ENCODE measurements at places on chromosomes 3 and 15.

GRCh38 chr3:39141171-39141995, 12.0 kb downstream of the CSRNP1 start:
- no peak for DNase-seq
- no peaks in the 10 kb centered on the region for H3K4me1 ChIP-seq
- H3K27me3 ChIP-seq = no peaks in the 10 kb centered on the region
- H3K4me3 ChIP-seq = no peak overlapping the region
- H3K36me3 ChIP-seq = peaks cover 2% of the 10 kb centered on the region

- H3K4me3 ChIP-seq = no peak overlapping the region
- no peaks in the 10 kb centered on the region for H3K36me3 ChIP-seq
- H3K4me1 ChIP-seq = no peaks in the 10 kb centered on the region
- no peaks in the 10 kb centered on the region for H3K27me3 ChIP-seq
Observed at GRCh38 chr3:124850633-124851032, 36.5 kb downstream of the ITGB5 start.

GRCh38 chr15:90153658-90154057, 47.5 kb upstream of the SEMA4B start:
- H3K27ac ChIP-seq = no peak overlapping the region
- H3K27me3 ChIP-seq = no peaks in the 10 kb centered on the region
- H3K4me1 ChIP-seq = peaks cover 13% of the 10 kb centered on the region
- H3K4me3 ChIP-seq = no peak overlapping the region
- no peaks in the 10 kb centered on the region for H3K36me3 ChIP-seq
- no peak for DNase-seq

DNA sequence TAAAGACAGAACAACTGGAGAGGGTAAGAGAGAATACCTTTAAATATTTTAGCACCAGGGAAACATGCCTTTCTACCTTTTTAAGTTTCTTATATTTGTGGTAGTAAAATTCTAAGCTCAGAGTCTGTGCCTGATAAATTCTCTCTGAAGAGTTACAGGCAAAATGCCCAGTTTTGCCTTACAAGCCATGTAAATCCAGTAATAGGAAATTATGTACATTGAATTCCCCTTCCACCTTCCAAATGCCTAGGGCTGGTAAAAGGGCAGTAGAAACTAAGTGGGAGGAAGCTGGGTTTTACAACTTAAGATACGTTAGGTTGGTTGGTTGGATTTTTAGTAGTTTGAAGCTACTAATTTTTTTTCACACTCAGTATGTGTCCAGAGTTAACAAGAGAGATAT, 43.1 kb upstream of the TP63 start:
- no peaks in the 10 kb centered on the region for H3K36me3 ChIP-seq
- no peak for DNase-seq
- no peaks in the 10 kb centered on the region for H3K27me3 ChIP-seq
- no peaks in the 10 kb centered on the region for H3K4me1 ChIP-seq
- no peak overlapping the region for H3K27ac ChIP-seq

- no peaks in the 10 kb centered on the region for H3K36me3 ChIP-seq
- H3K4me1 ChIP-seq = no peaks in the 10 kb centered on the region
- no peak overlapping the region for H3K4me3 ChIP-seq
- H3K27me3 ChIP-seq = no peaks in the 10 kb centered on the region
- no peak overlapping the region for H3K27ac ChIP-seq
- no peak for DNase-seq
Observed at GRCh38 chr3:94937980-94938379, 875.1 kb downstream of the NSUN3 start.

DNA sequence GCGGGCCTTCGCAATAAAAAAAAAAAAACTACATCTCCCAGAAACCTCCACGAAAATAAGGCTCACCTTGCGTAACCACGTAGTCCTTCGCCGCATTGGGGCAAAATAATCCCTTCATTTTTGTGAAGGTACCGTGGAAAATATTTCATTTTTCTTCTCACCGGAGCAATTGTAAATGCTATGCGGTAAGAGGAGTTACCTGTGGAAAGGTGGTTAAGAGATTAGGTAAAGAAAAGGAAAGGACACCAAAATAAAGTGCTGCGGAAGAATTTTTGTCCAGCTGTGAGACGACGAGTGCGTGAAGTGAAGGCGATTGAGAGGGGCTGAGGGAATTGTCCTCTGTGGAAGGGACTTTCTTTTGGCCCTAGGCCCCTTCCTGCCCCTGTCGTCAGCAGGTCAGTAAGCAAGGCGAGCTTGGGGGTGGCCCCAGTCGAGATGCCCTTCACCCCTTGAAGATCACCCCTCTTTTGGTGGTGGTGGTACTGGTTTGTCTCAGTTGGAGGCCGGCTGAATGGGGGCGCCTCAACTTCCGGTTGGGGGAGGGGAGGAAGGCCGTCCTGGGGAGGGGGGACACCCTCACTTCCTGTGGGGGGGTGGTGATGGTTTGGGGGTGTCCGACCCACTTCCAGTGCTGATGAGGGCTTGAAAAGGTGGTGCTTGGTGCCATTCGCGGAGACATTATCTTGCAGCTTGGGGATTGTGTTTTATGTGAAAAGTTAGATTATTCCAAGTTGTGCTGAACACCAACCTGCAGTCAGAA, at the start of gene HMG20A:
TSS of gene HMG20A (plus strand) at position 279 of the 760 bp plus-strand sequence. CDS start 37,520 bp downstream, outside the sequence.
- H3K27me3 ChIP-seq = no peaks in the 10 kb centered on the region
- H3K27ac ChIP-seq = peak within 1 kb of the TSS; percentile 77
- peaks cover 17% of the 10 kb centered on the region for H3K4me1 ChIP-seq
- H3K4me3 ChIP-seq = peak within 1 kb of the TSS; percentile 80

- H3K36me3 ChIP-seq = no peaks in the 10 kb centered on the region
- H3K4me3 ChIP-seq = no peak overlapping the region
- H3K27ac ChIP-seq = no peak overlapping the region
- DNase-seq = no peak
- no peaks in the 10 kb centered on the region for H3K4me1 ChIP-seq
Observed at GRCh38 chr3:4042070-4042469, 242.8 kb downstream of the LRRN1 start.

DNA sequence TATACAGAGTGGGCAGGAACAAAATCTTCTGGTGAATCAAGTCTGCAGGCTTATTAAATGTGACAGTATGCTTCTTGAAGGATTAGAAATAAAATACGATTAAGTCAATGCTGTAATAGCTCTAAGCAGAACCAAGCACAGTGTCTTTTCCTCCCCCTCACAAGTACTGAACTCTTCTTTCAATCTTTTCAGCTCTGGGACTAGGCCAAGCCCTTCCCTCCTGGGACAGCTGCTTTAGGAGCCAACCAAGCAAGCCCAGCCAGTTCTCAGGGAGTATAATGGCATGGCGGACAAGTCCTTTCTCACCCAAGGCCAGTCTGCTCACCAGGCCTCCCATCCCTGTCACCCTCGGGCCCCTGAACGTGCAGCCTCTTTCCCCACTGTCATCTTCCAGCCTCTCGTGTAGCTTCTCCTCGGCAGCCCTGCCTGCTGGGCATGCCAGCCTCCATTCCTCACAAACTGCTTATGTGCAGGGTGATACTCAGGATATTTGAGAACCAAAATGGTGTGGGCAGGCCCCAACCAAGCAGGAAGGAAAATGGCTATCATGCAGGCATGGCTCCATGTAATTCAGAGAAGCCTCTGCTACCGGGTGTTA, 8.4 kb upstream of the PPP1R2 start:
- no peak overlapping the region for H3K27ac ChIP-seq
- H3K36me3 ChIP-seq = no peaks in the 10 kb centered on the region
- no peak for DNase-seq
- no peak overlapping the region for H3K4me3 ChIP-seq
- H3K27me3 ChIP-seq = no peaks in the 10 kb centered on the region

GRCh38 chr3:52752045-52752660, 18.6 kb downstream of the NEK4 start:
- no peaks in the 10 kb centered on the region for H3K4me1 ChIP-seq
- H3K4me3 ChIP-seq = no peak overlapping the region
- no peaks in the 10 kb centered on the region for H3K27me3 ChIP-seq
- no peaks in the 10 kb centered on the region for H3K36me3 ChIP-seq
- H3K27ac ChIP-seq = no peak overlapping the region

DNA sequence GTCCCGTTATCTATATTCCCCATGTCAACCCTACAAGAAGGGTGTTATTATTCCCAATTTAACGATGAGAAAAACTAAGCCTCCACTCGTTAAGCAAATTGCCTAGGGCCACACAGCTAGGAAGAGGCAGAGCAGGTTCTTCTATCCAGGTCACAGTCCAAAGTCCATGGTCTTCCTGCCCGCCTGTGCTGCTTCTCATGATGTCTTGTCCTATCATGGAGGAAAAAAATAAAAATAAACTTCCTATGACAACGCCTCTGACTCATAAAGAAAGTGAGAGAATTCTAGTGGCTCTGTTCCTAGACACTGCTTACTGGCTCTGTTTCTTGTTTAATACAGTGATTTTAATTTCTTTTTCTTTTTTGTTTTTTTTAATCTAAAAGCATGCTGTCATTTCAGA, 9.7 kb downstream of the COL8A1 start:
- peak; percentile 9 for DNase-seq
- H3K27me3 ChIP-seq = no peaks in the 10 kb centered on the region
- H3K4me1 ChIP-seq = peaks cover 8% of the 10 kb centered on the region
- H3K27ac ChIP-seq = no peak overlapping the region

GRCh38 chr3:9322780-9323179, 40.1 kb upstream of the THUMPD3 start:
- no peaks in the 10 kb centered on the region for H3K27me3 ChIP-seq
- H3K36me3 ChIP-seq = no peaks in the 10 kb centered on the region
- DNase-seq = no peak

- DNase-seq = no peak
- H3K27ac ChIP-seq = no peak overlapping the region
- H3K36me3 ChIP-seq = no peaks in the 10 kb centered on the region
- no peaks in the 10 kb centered on the region for H3K27me3 ChIP-seq
- no peaks in the 10 kb centered on the region for H3K4me1 ChIP-seq
Observed at GRCh38 chr3:195009616-195010015, 261.3 kb downstream of the XXYLT1 start.

DNA sequence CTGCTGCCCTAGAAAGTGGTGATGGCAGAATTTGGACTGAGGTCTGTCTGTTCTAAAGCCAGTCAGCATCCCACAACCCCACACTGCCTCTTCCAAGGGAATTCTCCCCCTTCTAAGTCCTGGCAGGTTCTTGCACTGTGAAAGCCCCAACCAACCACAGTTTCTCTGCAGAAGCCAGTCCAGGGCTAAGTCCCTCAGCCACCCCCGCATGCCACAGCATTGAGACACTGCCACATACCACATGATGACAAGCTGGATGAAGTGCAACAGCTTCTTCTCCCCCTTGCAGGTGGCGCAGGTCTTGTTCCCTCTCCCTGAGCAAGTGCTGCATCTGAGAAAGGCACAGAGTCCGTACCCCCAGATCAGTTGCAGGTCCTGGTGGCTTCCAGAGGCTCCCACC, 18.6 kb downstream of the SSUH2 start:
- H3K27me3 ChIP-seq = no peaks in the 10 kb centered on the region
- DNase-seq = no peak
- no peak overlapping the region for H3K4me3 ChIP-seq
- no peaks in the 10 kb centered on the region for H3K36me3 ChIP-seq
- H3K4me1 ChIP-seq = no peaks in the 10 kb centered on the region

GRCh38 chr3:195546130-195546560, 3.0 kb upstream of the PPP1R2 start:
- no peak for DNase-seq
- no peaks in the 10 kb centered on the region for H3K36me3 ChIP-seq
- peaks cover 59% of the 10 kb centered on the region for H3K4me1 ChIP-seq

DNA sequence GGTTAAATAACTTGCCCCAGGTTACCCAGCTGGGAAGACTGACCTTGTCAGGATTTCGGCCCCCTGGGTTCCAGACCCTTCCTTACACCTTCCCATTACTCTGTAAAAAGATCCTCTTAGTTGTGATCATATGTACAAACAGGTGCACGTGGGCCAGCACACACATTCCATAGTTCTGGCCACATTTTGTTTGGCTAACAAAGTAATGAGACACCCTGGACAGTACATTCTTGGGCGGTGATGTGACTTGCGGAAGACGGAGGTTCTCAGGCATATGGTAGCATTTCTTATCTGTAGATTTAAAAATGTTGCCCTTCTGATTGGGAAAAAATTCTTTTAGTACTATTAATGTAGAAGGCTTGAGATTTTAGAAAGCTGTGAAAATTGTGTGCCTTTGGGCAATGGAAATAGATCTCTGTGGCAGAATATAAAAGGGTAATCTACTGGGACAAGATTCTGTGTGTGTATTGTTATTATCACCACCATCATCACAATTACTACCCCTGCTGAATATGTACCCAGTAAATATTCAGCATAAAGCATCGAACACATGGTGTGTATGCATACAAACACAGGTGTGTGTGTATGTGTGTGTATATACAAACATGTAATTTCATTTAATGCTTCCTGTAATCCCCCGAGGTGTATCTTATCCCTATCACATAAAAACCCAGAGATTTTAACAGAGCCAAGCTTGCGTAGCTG, 205.4 kb upstream of the UBE2E1 start:
- H3K27me3 ChIP-seq = no peaks in the 10 kb centered on the region
- no peaks in the 10 kb centered on the region for H3K36me3 ChIP-seq
- no peaks in the 10 kb centered on the region for H3K4me1 ChIP-seq
- H3K4me3 ChIP-seq = no peak overlapping the region

GRCh38 chr3:79362571-79363270, 405.1 kb downstream of the ROBO1 start:
- H3K27me3 ChIP-seq = no peaks in the 10 kb centered on the region
- DNase-seq = no peak
- H3K36me3 ChIP-seq = no peaks in the 10 kb centered on the region
- no peak overlapping the region for H3K27ac ChIP-seq

DNA sequence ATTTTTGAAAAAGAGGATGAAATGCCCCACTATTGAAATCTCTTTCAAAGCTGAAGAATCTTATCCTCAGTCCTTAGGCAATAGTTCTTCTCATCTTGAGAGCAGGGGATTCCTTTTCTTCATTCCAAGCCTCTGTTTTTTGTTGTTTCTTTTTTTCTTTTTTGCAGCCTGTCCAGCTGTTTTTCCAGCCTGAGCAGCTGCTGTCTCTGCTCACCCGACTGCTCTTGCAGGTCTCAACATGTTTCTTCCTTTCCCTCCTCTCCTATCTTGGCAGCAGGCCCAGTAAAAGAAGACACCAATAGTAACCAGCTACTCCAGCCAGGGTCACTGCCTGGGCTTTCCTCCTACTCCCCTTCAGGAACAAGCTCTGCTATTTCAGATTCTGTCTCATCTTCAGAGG, 23.8 kb downstream of the MEX3B start:
- no peaks in the 10 kb centered on the region for H3K36me3 ChIP-seq
- no peaks in the 10 kb centered on the region for H3K27me3 ChIP-seq
- H3K4me1 ChIP-seq = no peaks in the 10 kb centered on the region
- DNase-seq = no peak

GRCh38 chr15:43518197-43518761, 871 bp downstream of the MAP1A start:
- H3K27me3 ChIP-seq = peaks cover 4% of the 10 kb centered on the region
- no peaks in the 10 kb centered on the region for H3K4me1 ChIP-seq

DNA sequence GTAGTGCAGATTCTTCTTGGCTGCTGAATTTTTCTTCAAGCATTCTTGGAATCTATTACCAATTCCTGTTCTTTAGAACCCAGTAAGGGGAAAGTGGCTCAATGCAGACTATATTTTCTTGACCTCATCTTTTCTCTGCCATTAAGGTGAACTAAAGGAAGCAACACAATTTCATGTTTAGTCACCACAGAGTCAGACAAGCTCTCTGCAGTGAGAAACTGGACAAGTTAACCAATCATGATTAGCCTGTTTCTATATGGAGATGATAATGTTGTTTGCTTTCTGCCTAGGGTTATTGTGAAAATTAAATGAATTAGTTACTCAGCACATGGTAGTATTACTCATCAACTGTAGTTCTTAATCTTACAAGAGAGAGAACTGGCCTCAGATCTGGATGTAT, 1075.1 kb downstream of the AGBL1 start:
- no peaks in the 10 kb centered on the region for H3K27me3 ChIP-seq
- no peak overlapping the region for H3K4me3 ChIP-seq
- H3K27ac ChIP-seq = no peak overlapping the region
- H3K4me1 ChIP-seq = no peaks in the 10 kb centered on the region
- no peaks in the 10 kb centered on the region for H3K36me3 ChIP-seq

GRCh38 chr3:101119535-101119934, 126.3 kb upstream of the ABI3BP start:
- no peaks in the 10 kb centered on the region for H3K36me3 ChIP-seq
- DNase-seq = no peak
- no peak overlapping the region for H3K4me3 ChIP-seq
- H3K27me3 ChIP-seq = no peaks in the 10 kb centered on the region
- H3K27ac ChIP-seq = no peak overlapping the region

Measured in MM.1S (cell line).